BJ (cell line): ENCODE measurements at places on chromosomes 2 and 18.

DNA sequence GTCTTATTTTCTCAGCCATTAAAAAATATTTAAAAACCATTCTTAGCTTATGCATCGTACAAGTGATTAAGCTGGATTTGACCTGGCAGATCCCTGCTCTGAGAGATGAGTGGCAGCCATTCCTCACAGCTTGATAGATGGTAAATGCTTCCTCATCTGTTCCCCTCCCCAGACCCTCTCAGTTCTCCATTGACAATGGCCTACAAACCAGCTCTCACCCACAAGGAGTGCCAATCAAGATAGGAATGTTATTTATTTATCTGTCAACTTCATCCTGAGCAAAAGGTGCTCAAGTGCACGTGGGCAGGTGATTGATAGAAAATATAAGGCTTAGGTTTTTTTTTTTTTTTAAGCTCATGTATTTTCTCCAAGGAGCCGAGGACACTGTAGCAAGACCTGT is 98.7 kb upstream of the FAM136A start:
- no peak for DNase-seq

DNA sequence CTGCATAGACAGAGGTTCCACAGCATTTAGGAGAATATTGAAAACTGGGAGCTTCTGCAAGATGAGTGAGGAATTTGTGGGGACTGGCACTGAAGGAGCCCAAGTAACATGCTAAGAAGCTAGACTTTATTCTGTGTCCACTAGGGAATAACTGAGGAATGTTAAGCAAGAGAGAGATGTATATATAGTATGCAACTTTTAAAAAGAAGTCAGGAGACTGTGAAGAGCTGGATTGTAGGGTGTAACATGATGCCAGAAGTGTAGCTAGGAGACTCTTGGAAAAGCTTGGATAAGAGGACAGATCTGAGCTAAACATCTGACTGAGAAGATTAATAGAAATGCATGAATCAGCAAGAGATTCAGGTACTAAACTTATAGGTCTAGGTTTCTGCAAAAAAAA is 270.6 kb upstream of the MMADHC start:
- DNase-seq: no peak

DNA sequence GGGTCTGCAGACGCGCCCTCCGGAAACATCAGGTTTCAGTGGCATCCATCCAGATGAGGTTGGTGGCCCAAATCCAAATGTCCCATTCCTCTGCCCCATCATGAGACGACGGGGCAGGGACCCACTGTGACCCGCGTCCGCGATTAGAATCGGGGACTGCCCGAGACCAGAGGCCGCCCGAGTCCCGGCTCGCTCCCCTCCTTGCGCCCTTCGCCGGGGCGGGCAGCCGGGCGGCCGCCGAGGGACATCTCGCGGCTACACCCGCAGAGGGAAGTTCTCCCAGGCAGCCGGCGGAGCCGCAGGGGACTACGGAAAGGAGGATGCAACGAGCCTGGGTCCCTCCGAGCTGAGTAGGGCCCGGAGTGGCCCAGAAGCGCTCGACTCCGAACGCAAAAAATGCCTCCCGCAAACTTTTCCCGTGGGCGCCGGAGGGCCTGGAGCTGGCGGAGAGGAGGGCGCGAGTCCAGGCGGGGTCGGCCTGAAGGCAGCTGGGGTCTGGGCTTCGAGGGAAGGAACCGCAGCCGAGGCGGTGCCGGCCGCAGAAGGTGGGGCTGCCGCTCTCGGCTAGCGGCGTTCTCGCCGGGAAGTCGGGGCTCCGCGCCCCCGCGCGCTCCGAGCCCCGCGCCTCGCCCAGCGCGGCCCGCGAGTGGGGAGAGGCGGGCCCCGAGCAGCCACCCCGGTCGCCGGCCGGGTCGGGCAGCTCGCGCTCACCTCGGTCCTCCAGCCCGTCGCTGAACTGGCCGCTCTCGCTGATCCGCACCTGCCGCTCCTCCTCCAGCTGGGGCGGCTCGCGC is 580 bp downstream of the TMEM163 start:
- no peak for DNase-seq

- no peak for DNase-seq
These were observed 19.4 kb upstream of the PPP4R3B start for GRCh38 chr2:55636831-55637230.

DNA sequence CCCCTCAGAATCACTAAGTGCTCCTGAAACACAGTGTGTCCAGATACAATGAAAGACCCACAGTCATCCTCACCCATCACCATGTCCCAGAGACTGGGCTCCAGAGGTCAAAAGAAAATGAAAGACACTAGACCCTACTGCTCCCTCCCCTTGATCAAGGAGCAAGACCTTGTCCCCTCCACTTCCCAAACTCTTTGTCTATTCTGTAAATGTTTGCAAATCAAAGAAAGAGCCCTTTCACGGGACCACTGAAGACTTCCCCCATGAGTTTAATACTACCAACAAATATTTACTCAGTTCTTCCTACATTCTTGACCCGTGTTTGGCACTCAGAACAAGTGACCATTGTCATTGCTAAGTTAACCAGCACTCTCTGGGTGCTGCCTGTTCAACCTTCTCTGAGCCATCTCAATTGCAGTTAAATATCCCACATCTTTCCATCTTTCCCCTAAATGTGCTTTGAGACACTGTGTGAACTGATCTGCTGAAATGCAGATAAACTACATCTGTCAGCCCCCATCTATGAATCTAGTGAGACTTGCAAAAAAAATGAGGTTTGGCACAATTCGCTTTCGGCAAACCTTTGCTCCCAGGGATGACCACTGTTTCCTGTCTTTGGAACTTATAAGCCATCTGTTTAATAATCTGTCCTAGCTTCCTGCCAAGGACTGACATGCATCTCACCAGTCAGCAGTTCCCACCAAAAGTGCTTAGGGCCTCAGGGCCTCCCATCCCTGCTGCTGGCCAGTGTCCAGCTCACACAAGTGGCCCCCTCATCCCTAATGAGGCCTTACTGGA is 170.3 kb downstream of the GFPT1 start:
- DNase-seq: no peak

- no peak for DNase-seq
These were observed 6.7 kb downstream of the RAMP1 start for GRCh38 chr2:237866101-237866621.

DNA sequence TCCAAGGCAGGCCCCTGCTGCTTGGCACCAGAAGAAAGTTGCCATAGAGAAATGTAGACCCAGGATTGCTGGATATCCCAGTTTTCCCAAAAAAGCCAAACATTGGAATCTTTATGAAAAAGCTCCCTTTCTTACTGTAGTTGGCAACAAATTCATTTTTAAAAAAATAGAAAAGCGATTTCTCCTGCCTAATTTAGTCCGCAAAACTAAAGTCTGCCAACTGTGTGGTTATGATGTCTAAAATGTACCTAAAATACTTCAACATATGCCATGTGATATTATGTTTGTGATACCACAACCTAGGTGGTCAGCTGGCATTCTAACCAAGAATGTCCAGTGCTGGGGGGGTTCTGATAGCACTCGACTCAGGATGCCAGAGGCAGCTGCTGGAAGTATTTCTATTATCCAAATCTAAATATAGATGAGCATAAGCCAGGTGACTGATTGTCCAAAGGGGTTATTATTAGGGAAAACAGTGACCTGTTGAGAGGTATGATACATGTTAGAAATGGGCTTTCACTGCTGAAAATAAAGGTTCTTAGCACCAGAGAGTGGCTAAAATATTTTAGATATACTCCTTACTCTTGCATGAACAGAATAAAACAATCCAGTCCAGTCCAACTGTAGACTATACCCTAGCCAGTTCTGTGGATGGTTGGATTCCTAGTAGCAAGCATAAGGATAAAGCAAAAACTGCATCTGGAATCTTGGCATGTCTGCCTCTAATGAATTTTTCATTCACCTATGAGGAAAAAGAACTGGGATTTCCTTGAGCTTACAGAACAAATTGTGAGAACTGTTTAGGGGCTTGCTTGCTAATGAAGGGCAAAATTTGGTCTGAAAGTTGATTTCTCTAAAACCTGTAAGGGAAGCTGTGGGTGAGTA is 101.7 kb downstream of the STK39 start:
- DNase-seq: no peak

DNA sequence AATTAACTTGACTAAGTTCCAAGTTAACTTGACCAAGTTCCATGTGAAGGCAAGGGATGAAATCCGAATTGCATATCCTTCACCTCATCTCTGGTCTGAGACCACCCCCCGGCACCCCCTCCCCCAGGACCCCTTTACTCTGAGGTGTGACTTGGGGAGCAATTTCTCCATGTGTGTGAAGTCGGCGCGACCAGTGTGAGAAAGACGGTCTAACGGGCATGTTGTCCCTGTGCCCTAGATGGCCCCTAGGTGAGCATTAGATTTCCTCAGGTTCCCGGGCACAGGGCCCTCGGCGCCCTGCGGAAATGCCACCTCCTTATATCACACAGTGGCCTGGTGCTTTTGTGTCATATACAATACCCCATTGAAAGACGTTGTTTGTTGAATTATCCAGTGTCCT is 137.1 kb downstream of the CTIF start:
- DNase-seq: no peak

- no peak for DNase-seq
These were observed 78.5 kb downstream of the FMNL2 start for GRCh38 chr2:152413228-152414030.

DNA sequence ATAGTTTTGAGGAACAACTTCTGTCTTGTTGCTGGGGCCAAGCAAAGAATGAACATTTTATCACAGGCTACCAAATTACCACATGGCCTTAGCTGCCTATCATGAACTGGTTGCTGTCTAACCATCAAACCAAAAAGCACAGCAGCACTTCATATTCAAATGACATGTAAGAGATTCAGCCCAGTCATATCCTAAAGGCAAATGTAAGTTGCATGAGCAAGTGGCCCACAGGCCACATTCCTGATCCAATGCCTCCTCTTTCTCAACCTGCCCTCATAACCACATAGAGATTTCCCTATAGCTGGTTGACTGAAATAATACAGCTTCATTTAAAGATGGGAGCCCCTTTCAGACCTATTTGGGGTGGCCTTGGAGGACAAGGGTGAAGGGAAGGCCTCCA is 572.3 kb downstream of the IRS1 start:
- DNase-seq: no peak

- DNase-seq: no peak
These were observed 83.9 kb upstream of the PKDCC start for GRCh38 chr2:41963661-41964525.

GRCh38 chr2:47031909-47032668 is 116.5 kb upstream of the MCFD2 start:
- no peak for DNase-seq

- no peak for DNase-seq
These were observed 7.5 kb upstream of the YPEL5 start for GRCh38 chr2:30139131-30139870.

DNA sequence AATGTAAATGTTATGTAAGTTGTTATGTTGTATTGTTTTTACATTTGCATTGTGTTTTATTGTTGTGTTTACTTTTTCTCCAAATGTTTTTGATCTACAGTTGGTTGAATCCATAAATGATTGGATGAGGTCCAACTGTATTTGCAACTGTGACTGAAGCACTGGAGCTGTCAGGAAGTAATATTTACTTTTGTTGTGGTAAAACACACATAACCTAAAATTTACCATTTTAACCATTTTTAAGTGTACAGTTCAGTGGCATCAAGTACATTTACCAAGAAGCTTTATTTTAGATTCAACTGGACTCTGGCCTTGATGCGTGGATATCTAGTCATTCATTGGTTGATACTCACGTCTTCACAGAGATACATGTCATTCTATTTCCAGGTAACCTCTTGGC is 181.8 kb downstream of the THADA start:
- DNase-seq: no peak

DNA sequence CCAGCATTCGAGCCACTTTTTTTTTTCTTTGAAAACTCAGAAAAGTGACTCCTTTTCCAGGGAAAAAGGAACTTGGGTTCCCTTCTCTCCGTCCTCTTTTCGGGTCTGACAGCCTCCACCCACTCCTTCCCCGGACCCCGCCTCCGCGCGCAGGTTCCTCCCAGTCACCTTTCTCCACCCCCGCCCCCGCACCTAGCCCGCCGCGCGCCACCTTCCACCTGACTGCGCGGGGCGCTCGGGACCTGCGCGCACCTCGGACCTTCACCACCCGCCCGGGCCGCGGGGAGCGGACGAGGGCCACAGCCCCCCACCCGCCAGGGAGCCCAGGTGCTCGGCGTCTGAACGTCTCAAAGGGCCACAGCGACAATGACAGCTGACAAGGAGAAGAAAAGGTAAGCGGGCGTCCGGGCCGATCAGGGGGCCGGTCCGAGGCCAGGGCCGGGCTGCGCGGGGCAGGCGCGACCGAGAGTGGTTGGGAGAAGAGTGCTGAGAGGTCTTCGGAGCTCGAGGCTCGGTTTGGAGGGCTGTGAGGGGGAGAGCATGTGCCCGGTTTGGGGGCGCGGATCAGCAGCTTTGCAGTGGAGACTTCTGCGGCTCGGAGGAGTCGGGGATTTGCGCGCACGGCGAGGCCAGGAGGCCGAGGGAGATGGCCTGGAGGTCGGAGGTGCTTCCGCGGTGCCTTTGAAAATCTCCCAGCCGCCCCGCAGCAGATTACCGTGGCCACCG is 502 bp downstream of the EPAS1 start:
- DNase-seq: no peak

- no peak for DNase-seq
These were observed 7.1 kb upstream of the KLF11 start for GRCh38 chr2:10036095-10036884.

DNA sequence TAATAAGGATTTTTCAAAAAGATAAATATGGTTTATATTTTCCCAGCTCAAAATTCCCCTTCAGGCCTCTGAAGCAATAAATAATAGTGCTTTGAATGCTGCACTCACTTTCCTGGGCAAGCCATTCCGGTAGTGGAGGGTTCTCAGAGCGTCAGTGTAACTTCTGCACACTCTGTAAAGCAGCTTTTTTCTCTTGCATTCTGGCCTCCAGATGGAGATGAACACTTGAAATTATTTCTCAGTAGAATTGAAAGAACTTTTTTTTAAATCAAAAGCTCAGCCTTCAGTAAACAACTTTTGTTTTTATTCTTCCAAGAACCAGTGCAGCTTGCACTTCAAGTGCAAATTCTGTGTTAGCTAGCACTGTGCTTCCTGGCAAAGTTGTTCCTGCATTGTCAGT is 281.1 kb upstream of the RAB12 start:
- DNase-seq: no peak

GRCh38 chr2:32095671-32096070 is 32.3 kb downstream of the SPAST start:
- DNase-seq: no peak

DNA sequence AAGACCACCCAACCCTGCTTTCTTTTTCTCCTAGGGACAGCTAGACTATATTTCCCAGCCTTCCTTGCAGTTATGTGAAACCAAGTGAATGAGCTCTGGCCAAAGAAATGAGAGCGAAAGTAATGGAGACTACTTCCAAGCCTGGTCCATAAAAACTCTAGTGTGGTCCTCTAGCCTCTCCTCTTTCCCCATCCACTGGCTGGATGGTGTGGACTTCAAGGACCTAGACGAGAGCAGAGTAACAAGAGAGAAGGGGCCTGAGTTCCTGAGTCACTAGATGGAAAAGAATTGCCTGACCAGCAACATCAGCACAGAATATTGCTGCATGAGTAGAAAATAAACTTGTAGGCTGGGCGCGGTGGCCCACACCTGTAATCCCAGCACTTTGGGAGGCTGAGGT is 2.9 kb upstream of the TMSB10 start:
- DNase-seq: no peak
